ENCODE measurements at places on chromosomes 1 and 21.

- no peak for DNase-seq
Observed at GRCh38 chr21:14968821-14969220, 96.0 kb downstream of the NRIP1 start.

GRCh38 chr1:155847823-155848529 is 9.0 kb downstream of the GON4L start:
- DNase-seq, result no peak

DNA sequence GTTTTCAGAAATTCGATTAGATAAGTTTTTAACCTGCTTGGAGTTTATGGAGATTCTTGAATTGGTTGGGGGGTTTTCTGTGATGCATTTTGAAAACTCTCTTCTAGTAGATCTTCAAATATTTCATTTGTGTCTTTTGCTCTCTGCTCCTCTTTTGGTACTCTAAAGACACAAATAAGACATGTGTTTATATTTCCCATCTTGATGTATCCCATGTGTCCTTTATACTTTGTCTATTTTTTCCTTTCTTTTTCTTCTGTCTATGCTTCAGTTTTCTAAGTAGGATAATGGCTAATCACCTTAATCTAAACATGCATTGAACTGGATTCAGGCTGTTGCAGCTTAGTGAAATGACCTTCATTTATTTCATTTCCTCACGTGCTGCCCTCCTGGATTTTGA is 63.8 kb upstream of the C1orf87 start:
- DNase-seq, result no peak

GRCh38 chr1:29052100-29052499 is 71.6 kb downstream of the TMEM200B start:
- no peak for DNase-seq

- DNase-seq, result no peak
Observed at GRCh38 chr1:226318471-226318870, 9.5 kb upstream of the LIN9 start.

All from cerebellar cortex (tissue), 1 donor.